Amniotic epithelial cell (primary cell): ENCODE measurements at places on chromosomes 2 and 18.
A peak's percentile ranks its signal among the peaks of the same experiment; 100 is the strongest.

GRCh38 chr2:130729322-130730299 lies 741 bp downstream of the GPR148 start:
- DNase-seq: no peak

DNA sequence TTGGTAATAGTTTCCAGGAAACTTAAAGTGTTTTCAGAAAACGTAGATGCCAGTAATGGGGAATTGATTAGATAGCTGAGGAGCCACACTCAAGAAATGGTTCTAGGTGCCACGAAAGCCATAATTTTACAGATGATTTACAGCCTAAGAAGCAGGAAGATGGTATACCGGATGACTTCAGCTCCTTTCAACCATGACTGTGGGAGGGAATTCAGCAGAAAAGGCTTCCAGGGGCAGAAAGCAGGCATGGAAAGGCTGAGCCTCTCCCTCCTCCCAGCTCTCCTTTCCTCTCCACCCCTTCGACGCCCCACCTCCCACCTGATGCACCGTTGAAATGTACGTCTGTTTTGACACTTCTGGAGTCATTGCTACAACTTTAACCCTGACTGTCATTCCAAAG lies 68.6 kb upstream of the SMIM21 start:
- DNase-seq: no peak

DNA sequence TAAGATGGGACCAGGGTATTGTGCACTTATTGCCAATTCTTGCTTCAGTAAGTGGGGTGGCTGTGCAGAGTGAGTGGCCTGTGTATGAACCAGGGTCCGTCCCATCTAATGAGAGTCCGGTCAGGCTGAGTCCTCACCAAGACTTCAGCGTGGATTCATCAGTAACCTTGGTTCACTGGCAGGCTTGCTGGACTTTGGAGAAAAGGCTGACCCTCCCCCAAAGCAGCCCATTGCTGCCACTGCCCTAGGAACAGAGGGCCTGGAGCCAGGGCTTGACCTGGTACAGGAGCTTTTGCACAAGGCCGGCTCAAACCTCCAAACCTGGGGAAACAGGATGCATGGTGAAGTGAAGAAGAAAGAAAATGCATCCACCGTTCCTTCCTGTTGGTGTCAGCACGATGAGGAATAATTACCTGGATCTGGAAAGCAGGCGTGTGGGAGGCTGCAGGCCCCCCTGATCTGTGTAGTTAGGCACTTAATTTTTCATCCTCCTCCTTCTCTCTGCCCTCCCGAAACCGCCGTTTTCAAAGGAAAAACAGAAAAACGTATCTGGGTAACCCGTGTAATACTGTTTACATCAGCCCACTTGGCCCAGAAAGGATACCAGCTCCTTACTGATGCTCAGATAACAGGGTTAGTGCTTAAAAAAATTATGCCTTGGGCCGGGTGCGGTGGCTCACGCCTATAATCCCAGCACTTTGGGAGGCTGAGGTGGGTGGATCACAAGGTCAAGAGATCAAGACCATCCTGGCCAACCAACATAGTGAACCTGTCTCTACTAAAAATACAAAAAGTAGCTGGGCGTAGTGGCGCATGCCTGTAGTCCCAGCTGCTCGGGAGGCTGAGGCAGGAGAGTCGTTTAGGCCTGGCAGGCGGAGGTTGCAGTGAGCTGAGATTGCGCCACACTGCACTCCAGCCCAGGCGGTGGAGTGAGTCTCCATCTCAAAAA lies 147.7 kb downstream of the TGIF1 start:
- DNase-seq: peak; percentile 41

- peak; percentile 53 for DNase-seq
These were observed 7.9 kb downstream of the SCYGR5 start for GRCh38 chr2:227674485-227674884.

DNA sequence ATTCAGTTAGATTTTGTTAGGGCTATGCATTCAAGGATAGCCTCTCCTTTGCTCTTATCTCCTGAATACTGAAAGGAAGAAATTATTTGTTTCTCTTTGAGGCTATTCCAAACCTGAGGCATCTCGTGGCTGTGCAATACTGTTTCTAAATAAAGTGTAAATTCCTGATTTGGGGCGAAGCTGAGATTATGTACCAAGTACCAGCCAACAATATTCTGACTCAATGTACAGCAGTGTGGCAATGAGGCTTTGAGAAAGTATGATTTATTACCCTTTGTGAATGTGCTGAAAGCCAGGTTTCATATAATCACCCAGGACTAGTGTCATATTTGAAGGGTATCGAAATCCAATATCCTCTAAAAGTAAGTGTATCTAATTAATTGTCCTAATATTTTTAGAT lies 113.5 kb downstream of the MEIS1 start:
- DNase-seq: peak; percentile 60

GRCh38 chr2:68727683-68728375 lies 6.8 kb upstream of the ARHGAP25 start:
- DNase-seq: peak; percentile 77

GRCh38 chr18:11688972-11689668 lies at the start of gene GNAL:
Gene GNAL, plus strand, starts transcription at chr18:11689264. Its CDS starts 300 bp downstream, at chr18:11689564.
- DNase-seq: peak; percentile 87

DNA sequence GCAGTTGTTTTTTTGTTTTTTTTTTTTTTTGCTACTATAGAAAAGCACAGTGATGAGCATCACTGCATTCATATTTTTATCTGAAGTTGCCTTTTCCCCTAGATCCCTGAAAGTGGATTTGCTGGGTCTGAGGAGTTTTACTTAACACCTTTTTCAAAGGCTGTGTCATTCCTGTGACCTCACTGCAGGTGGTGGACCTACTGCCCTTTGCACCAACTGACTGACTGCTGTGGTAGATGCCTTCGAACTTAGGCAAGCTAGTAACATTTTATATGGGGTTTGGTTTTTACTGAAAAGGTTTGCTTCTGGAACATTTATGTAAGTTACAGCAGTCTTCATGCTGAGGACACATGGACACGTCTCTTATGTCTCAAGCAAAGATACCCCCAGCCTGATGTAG lies 36.2 kb downstream of the SPTBN1 start:
- DNase-seq: no peak

DNA sequence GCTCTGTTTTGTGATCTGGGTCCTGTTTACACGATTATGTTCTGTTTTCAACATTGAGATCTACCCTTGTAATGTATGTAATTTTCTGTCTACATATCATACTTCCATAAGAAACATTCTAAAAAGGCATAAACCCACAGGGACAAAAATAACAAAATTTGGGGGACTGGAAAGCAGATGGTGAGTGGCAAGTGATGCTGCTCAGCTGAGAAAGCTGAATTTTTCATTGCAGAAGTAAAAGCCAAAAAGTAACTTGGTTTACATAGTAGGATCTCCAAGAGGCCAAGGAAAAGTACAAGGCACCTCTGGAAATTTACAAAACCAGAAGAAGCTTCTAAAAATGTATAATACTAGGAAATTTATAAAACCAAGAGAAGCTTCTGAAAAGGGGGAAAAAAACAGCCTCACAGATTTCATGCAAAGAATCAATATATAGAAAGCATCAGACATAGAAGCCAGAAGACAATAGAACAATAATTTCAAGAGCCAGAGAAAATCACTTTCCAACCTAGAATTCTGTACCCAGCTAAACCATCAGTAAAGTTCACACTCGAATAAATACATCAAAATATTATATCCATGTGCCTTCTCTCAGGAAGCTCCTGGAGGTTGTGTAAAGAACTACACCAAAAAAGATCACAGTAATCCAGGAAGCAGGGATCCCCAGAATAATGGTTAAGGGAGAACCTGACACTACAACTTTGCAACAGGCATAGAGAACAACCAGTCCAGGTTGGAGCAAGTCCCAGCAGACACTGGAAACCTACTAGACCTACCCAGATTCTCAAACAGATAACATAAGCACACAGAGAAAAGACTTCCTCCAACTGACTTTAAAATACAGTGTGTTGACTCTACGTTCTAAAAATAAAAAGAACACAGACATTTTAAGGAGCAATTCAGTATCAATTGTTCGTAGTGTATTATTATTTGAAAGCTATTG lies 401.7 kb upstream of the HS6ST1 start:
- DNase-seq: no peak

GRCh38 chr2:3171564-3172264 lies 205.9 kb downstream of the EIPR1 start:
- DNase-seq: no peak

- DNase-seq: no peak
These were observed 12.0 kb upstream of the NRP2 start for GRCh38 chr2:205670292-205670691.

GRCh38 chr2:50879457-50879856 lies 152.5 kb downstream of the NRXN1 start:
- no peak for DNase-seq

DNA sequence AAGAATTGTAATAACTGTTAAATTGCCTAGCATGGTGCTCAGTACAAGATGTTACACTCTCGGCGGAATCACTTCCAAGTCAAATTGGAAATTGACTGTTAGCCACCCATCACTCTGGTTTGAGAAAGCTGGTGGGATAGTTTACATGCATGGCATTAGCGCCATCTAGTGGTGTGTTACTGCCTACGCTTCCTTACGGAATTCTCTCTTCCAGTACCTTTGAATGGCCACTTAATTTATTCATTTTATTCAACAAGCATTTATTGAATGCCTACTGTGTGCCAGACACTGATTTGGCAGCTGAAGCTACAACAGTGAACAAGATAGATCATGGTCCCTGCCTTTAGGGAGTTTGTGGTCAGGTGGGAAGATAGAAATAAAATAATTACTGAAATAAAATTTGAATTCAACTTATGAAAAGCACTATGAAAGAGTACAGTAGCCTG lies 171.2 kb downstream of the TMEM247 start:
- DNase-seq: peak; percentile 84

DNA sequence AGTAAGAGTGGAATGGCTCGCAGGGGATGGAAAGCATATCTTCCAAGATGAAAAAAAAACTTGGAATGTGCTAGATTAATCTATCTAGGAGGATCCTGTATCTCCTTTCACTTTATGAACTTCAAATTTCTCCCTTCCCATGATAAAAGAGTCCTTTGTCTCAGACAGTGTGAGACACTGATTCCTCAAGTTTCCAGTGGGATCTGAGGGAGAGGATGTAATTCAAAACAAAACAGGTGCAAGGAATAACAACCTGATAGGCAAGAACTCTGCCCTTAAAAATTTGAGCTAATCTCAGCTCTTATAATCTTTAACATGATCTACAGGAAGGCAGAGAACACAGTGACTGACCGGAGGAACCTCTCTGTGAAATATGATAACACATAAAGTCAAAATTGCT lies 162.0 kb upstream of the ZFP36L2 start:
- DNase-seq: no peak

GRCh38 chr2:239557516-239557915 lies 156.7 kb upstream of the HDAC4 start:
- DNase-seq: no peak

DNA sequence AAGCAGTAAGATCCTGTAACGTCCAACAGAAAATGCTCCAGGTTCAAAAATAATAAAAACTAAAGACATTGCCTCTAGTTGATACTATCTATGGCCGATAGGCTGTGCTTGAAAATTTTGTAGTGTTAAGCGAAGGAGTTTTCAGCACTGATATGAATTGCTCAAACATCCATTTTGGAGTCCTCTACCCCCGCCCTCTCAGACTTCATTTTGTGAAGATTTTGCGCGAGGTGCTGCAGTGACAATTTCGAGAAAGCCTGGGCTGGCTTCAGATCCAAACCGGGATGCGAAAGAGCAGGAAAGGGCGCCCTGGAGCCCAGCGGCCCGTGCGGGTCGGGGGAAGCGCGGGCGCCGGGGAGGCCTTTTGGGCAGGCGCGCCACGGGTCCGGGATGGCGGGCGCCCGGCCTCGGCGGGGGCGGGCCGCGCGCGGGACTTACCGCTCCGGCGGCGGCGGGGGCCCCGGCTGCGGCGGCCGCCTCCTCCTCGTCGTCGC lies 1.8 kb downstream of the SP3 start:
- DNase-seq: peak; percentile 79

- no peak for DNase-seq
These were observed 43.3 kb downstream of the SNED1 start for GRCh38 chr2:241041589-241042158.

- no peak for DNase-seq
These were observed 102.2 kb downstream of the PTGR3 start for GRCh38 chr18:75106746-75107145.

GRCh38 chr2:221517696-221518151 lies 54.4 kb downstream of the EPHA4 start:
- DNase-seq: peak; percentile 16

- DNase-seq: peak; percentile 81
These were observed 87.8 kb downstream of the KCTD1 start for GRCh38 chr18:26460449-26461091.

DNA sequence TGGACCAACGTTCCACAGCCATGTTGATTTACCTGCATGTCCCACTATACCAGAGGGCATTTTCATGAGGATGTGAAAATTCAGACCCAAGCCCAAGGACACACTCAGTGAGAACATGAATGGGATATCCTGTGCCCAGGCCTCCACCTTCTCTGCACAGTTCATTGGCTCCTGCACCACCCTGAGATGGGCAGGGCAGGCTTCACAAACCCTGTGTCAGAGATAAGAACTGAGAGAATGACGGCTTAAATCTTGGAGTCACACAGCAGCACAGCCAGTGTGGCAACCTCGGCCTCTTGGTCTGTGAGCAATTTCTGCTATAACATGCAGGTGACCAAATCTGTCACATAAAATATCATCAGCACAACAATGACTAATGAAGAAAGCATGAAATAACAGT lies 71.9 kb downstream of the UXS1 start:
- no peak for DNase-seq
